ENCODE measurements at places on chromosomes 5 and 9.

DNA sequence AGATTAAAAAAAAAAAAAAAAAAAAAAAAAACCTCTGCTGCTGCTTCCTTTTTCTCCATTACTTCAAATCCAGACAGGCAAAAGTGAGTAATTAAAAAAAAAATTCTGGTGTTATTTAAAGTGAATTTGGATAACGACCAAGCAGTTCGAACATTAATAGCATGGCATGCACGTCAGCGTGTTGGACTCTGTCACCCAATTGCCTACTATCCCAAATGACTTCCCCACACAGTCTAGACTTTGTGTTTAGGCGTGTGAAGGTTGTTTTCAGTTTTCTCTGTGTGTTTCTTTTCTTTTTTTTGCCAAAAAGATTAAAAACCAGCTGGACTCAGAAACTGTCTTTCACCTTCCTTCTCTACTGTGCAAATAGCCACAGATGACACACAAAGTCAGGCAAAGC is 321.4 kb downstream of the MSX2 start:
- DNase-seq, result no peak

- no peak for DNase-seq
Observed at GRCh38 chr5:58447226-58447625, 12.7 kb downstream of the PLK2 start.

DNA sequence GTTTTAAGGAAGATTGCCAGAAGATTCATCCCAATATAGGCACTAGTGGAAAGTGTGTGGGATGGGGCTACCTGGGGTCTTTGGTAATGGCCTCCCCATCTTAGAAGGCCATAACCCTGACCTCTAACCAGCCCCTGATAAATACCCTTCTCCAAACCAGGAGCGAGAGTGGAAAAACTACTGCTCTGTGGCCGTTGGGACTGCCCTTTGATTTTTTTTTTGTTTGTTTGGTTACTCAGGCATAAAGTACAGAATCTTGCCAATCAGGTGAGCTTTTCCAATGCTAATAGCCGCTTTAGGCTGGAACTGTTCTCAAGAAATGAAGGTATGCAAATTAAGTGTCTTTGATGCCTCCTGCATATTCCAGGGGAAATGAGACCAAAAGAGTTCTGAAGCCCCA is 153.7 kb downstream of the ADAMTS12 start:
- no peak for DNase-seq

DNA sequence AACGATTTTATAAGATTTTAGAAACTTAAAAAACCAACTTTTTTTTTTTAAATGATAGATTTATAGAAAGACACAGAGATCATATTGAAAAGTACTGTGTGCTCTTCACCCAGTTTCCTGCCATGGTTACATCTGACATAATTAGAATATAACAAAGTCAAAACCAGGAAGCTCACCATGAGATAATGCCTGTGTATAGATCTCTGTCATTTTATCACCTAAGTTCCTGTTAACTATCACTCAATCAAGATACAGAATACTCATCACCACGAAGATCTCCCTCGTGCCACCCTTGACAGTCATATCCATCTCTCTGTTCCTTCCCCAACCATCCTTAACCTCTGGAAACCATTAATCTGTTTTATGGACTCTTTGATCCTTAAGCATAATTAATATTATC is 39.1 kb downstream of the POC5 start:
- DNase-seq, result no peak

DNA sequence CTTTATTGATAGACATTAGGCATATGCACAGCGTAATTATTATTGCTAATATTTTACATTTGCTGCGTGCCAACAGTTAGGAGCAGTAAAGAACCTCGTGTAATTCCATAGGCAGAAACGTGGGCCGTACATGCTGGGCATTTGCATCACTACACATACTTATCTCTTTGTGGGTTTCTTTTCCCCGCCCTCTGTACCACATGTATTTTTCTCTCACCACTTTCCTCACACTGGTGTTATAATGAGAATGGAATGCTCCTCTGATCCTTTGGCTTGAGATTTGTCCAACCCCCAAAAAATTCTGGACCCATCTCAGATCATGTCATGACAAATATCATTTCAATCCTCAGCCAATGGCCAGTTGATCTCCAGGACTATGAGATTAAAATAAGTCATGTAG is 1952.6 kb upstream of the WWC1 start:
- DNase-seq, result no peak

GRCh38 chr9:1050125-1050895 is at the start of gene DMRT2:
TSS of gene DMRT2 (plus strand) at chr9:1050357. CDS start at chr9:1051614, 1,257 bp downstream.
- DNase-seq, result no peak

All from NCI-H2107 (cell line).